ENCODE measurements at places on chromosomes 2 and 18.

DNA sequence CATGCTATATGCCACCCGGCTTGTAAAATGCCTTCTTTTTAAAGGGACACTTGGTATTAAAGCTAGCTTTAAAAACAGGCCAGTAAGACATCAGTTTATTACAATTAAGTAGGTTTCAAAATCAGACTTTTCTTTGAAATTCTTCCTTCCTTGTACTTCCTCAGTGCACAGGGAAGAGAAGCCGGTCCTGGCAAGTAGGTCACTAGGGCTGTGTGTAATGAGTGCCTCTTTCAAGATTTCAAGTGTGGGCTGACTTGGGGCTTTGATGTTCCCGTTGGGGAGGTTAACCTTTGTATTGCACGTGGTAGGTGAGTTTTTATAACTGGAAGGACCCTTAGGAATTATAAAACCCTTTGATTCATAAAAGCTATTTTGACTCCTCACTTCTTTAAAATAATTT lies 566.4 kb upstream of the ID2 start:
- DNase-seq = no peak

- DNase-seq = no peak
Measured at GRCh38 chr2:223725494-223725893, 111.9 kb downstream of the AP1S3 start.

GRCh38 chr2:45726188-45726587 lies 74.7 kb downstream of the PRKCE start:
- DNase-seq = no peak

DNA sequence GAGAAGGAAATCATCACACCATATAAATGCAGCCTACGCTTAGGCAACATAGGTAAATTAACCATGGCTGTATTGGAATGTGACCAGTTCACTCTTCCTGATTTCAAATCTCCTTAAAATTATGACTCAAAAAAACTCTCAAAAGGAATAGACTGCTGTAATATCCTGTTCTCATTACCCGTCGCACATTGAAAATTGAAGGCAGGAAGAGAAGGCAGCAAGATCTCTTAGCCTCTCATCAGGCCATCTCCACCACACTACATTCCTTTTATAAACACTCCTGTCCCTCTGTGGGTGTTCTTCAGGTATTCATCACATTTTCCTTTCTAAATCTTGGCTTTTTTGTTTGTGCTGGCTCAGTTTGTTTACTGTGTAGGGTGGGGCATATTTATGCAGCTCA lies 83.2 kb downstream of the PPP1R1C start:
- DNase-seq = no peak

- DNase-seq = no peak
Measured at GRCh38 chr2:86335865-86336674, 1.4 kb downstream of the REEP1 start.

- no peak for DNase-seq
Measured at GRCh38 chr2:214593727-214594126, 182.9 kb downstream of the VWC2L start.

DNA sequence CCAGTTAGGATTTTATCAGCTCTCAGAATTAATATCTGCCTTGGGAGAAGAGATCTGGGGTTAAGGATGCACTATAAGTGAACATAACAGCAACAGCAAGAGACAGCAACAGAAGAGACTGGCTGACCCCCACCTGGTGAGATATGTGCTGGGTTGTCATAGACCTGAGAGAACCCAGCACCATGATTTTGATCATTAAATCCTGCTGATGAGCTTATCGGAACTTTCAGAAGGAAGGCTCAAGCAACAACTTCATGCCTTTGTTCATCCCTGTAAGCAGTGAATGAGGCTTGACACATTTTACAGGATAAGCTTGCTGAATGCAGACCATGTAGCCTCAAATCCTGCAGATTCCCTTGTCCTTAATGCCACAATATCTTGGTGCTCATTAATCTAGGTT lies 100.0 kb downstream of the POLE4 start:
- DNase-seq = no peak

DNA sequence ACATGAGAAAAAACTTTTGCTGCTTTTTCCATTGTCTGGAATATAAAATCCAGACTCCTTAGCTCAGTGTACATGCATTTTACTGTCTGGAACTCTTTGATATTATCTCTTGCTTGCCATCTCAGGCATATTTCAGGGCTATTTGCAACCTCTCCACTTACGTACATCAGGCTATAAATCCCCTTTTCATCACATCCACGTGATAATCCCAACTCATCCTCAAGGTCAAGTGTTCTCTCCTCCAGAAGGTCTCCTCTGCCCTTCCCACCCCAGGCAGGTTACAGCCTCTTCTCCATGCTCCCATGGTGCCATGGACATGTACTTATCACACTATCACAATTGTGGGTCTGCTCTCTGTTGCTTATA lies 202.5 kb upstream of the RBMS1 start:
- no peak for DNase-seq

- DNase-seq = no peak
Measured at GRCh38 chr2:106582148-106583143, 95.3 kb downstream of the CD8B2 start.

DNA sequence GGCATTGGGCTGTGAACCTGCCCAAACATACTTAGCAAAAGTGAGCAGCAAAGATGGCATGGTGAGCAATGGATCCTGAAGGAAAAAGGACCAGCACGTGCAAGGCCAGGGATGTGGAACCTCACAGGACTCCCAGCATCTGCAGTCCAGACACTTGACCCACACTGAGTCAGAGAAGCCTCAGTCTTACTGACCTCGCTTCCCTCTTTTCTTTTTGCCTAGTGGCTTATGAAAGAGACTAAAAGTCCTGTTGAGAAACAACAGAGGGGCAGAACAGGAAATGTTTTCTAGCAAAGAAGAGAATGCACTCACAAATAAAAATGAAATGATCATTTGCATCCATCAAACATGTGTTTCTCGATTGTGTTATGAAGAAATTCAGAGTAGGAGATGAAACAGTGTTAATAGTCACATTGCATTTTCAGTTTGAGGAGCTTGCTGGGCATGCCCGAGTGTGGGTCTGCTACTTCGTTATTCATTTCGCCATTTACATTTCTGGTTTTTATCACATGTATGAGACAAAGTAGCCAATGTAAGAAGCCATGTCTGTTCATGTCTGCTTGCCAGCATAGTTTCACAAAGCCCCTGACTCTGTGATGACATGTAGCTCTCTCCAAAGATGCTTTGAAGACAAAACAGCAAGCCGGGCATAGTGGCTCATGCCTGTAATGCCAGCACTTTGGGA lies 118.4 kb downstream of the INO80D start:
- DNase-seq = no peak

DNA sequence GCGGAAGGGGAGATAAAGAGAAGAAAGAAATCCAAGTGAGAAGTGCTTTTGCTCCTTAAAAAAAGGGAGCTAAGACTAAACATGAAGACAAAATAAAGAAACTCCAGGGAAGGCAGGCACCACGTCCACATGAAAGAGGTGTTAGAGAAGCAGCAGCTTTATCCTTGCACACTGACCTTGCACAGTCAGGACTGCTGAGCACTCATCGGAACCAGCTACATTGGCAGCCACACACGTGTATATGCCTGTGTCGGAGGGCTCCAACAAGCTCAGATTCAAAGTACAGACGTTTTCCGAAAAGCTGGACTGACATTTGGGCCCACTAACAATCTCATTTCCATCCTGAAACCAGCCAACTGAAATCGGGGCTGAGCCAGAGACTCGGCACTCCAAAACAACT lies 88.2 kb downstream of the TTN start:
- no peak for DNase-seq

GRCh38 chr2:217680381-217680780 lies 322.4 kb downstream of the TNS1 start:
- DNase-seq = no peak
